Inflammatory macrophage (primary cell): ENCODE measurements at places on chromosomes 3 and 15.

GRCh38 chr3:125309476-125309875, 65.6 kb downstream of the ZNF148 start:
- peak; percentile 30 for DNase-seq

DNA sequence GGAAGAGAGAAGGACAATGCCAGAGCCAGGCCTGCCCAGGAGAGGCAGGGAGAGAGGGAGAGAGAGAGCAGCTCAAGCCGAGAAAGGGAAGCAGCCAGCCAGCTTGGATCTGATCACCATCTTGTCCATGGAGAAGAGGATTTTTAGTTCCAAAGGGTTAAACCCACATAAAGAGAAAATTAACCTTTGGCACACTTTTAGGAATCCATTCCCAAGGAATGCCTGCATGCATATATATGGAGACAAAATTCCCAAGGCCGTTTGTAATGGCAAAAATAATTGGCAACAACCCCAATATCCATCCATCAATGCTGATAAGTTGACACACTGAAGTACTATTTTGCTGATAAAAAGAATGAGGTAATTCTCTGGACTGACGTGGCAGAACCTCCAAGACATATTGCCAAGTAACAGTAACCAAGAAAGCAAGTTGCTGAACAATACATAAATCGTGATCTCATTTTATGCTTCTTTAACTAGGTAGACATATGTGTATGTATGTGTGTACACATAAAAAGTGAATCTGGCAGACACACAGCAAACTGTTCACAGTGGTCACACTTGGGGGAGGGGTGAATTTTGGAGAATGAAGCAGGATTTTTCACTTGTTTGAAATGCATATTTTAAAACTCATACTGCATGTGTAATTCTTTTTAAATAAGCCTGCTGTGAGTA, 7.5 kb upstream of the STRA6 start:
- no peak for DNase-seq

GRCh38 chr3:150540991-150541390, 5.3 kb downstream of the SERP1 start:
- peak; percentile 20 for DNase-seq

DNA sequence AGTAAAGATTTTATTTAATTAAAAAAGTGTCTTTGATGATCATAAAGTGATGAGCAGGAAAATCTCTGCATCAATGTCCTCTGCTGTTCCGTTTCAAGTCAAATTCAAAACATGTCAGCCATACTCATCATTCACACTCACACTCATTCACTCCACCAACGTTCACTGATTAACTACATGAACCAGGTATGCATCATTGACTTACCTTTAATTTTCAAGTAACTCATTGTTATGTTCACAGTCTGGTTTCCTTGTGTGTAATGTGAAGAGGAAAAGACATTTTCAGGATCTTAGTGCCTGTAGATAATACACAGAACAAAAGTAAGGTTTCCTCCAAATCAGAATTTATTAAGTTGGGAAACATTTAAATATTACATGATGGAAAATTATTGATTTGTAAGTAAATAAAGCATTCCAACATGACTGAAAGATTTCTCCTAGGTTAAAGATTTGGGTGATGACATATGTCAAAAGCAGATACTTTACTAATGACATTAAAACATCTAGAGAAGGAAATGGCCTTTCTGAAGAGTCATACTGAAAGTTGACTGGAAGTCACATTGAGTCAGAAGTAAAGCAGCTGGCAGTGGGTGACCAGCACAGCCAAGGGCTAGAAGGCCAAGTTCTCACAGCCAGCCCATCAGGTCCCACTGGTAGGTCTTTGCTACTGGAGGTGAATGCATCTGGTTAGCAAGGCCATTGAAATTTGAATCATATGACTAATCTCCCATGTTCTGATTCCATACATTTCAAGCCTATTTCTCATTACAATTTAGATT, 251.9 kb downstream of the CDIN1 start:
- DNase-seq: no peak

GRCh38 chr15:45199136-45199810, 11.5 kb upstream of the SHF start:
- peak; percentile 9 for DNase-seq

DNA sequence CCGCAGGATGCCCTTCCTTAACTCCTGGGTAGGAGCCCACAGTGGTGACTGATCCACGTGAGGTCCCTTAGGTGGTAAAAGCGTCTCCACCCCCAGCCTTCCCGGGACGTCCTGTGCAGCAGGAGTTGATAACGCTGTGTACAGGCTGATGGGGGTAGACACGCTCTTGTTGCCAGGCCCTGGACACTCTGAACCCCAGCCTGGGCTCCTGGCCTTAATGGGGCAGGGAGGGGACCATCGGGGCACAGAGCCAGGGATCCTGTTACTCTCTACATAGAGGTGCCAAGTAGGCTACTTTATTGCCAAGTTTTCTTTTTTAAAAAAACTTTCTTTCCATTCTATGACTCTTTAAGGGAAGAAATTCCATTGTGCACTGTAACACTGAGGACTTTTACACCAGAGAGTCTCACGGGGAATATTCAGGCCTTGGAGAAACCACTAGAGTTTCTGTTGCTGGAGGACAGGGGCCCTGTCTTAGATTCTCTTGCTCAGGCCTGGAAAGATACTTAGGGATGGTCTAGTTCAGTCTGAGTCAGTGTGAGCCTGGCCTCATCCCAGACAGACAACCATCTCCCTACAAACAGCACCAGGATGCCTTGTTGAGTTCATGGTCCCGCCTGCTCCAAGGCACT, 104.3 kb upstream of the RNU6-1 start:
- DNase-seq: no peak

GRCh38 chr3:71910108-71910507, 125.2 kb upstream of the PROK2 start:
- no peak for DNase-seq

DNA sequence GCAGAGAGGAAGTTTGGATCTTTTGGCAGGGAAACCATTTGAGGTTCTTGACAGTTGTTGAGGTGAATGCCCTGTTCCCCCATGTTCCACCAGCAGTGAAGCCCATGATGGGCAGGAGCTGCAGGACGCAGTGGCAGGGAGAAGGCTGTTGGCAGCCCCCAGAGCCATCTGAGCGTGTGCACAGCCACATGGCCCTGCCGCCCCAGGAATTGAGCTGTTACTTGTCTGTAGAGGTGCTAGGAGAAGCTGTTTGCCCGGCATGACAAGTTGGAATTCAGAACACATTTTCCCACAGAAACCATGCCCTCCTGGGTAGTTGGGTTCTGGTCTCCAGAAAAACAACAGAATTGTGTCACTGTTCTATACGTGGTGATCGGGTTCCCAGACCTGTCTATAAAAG, 218.2 kb upstream of the NR2E3 start:
- DNase-seq: no peak

- DNase-seq: no peak
These were observed 205.3 kb downstream of the CTNNB1 start for GRCh38 chr3:41404582-41404981.

- no peak for DNase-seq
These were observed 109.4 kb upstream of the PLXND1 start for GRCh38 chr3:129715854-129716253.

DNA sequence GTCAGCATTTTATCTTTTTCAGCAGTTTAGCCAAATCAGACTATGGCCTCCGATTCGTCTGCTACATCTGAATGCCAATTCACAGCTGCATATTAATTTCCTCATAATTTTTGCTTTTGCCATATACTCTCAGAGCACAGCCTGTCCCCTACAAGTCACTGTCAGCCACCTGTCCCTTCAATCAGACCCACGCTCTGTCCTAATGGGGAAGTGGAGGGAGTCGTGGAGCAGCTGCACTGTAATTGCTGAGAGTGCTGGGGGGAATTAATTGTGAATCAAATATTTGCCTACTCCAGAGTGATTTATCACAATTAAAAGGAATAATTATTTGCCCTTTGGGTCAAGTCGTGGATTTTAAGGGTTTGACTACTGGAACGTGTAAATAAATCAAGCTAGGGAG, 75.5 kb downstream of the EBLN2 start:
- DNase-seq: no peak

GRCh38 chr3:36405190-36405589, 24.9 kb downstream of the STAC start:
- DNase-seq: no peak
